Stimulated activated CD4-positive, alpha-beta T cell treated with anti-CD3 and anti-CD28 coated beads, Interleukin-2, amount 100 ng/mL, for 4 hours (primary cell): ENCODE measurements at places on chromosomes 2 and 18.

DNA sequence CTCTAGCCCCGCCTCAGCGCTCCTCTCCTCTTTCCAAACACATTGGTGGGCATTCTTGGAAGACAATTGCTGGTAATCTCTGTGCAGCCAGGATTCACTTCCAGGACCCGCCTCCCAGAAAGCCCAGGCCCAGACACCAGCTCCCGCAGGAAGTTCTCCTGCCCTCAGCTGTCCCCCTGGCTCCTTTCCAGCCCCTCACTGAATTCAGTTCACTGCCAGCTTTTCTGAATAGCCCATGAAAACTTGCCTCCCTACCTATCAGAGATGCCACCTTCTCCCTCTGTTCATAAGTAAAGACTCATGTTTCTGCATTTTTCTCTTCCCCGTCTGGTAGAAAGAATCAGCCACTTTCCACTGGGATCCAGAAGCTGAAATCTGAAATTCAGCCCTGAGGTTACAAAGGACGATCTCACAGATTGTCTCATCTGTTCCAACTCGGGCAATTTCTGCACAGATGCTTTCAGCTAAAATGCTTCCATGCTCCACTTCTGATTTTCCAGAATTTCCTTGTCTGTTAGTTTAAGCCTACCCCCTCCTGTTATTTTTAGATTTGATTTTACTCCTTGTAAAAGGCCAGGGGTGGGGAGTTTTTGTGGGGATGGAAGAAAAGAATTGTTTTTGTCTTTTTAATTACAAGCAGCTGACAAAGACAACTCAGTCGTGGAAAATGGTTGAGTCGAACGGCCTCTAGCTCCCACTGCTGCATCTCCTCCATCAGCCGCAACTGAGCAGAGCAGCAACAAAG, 98.1 kb downstream of the SP3 start:
- DNase-seq, result no peak

DNA sequence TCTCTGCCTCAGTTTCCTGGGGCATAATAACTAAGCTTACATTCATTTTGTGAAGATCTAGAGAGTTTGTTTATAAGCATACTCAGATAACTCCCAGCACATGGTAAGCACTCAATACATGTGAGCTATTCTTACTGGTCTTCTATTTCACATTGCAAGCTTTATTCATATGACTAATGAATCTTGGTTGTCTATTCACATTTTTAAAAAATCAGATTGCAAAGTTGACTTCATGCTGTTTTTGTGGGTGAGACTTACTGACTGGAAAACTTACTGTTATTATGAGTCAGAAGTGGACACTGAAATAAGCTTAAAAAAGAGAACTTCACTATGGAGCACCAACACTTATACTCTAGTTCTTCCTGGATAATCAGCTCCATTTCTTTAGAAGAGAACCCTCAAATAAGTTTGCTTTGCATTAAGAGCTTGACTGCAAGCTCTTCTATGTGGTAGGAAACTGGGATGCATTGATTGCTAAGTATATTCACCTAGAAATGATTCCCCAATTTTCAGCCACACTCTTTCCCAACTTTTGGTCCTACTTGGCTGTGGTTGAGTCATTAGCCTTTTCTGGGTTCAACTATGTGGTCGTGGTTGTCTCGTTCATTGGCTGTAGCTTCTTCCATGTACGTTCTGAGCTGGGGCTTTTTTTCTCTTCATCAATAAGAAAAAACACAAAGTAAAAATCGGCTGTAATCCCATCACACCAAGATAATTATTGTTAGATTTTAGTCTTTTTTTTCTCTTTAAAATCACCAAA, 29.5 kb upstream of the RBMS1 start:
- no peak for DNase-seq

DNA sequence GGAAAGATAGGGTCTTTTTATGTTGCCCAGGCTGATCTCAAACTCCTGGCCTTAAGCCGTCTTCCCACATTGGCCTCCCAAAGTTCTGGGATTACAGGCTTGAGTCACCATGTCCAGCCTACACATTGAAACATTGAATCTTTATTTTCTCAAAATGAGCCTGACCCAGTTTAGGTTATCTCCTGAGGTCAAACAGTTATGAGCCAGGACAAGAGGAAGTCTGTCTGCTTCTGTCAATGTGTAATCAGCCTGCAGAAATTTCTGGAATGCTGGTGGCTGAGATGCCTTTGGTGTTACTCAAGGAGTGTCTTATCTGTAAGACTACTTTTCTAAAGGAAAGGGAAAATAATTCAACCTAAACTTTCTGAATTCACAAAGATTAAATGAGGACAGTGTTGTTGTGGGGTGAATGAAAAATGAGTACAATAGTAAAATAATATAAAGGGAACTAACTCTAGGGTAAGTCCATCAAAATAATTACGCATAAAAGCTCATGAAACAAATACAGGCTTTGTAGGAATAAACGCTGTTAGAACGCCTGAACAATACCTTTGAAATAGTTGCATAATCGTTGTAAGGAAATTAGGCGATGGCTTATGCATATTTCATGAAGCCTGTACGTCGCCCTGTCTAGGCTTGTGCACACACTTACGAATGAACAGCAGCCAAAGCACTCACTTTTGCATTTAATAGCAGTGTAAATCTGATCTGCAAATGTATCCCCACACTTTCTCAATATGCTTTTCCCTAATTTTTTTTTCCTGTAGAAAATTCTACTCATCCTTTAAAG, 260.8 kb downstream of the RDH14 start:
- no peak for DNase-seq

DNA sequence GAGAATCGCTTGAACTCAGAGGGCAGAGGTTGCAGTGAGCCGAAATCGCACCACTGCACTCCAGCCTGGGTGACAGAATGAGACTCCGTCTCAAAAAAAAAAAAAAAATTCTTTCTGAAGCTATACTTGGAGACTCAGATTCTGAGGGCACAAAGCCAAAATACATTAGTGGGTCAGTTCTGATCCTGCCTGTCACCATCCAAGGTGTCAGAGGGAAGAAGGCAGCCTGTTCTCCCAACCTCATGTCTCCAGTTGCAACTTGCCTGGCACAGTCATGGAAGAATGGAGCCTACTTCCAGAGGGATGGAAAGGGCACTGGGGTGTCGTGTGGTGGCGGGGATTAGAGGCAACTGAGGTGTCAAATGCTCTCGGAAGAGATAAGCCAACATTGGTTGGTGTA, 104.8 kb upstream of the GATA6 start:
- DNase-seq, result no peak

- DNase-seq, result no peak
Measured at GRCh38 chr2:194214192-194214591, 1442.8 kb upstream of the SLC39A10 start.

GRCh38 chr2:179543361-179543901, 278.8 kb upstream of the SESTD1 start:
- no peak for DNase-seq

- DNase-seq, result no peak
Measured at GRCh38 chr18:38635709-38636430, 1070.3 kb upstream of the CELF4 start.

DNA sequence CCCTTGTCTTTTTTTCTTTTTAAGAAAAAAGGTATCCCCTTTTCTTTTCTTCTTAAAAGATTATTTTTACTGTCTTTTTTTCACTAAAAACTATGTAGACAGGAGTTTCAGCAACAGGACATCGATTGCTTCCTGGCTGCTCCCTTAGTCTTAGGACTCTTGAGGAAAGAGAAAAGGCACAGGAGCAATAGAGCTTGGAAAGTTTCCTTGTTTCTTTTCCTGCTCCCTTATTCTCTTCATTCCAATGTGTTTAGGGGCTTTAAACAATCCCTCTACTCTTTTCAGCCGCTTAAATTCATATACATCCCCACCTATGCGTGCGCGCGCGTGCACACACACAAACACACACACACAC, 225.9 kb upstream of the FBXO11 start:
- no peak for DNase-seq

- DNase-seq, result no peak
Measured at GRCh38 chr18:47418746-47419145, 167.3 kb upstream of the SKOR2 start.

- no peak for DNase-seq
Measured at GRCh38 chr2:106830191-106830590, 55.8 kb downstream of the ST6GAL2 start.

- DNase-seq, result no peak
Measured at GRCh38 chr2:69817729-69818501, 11.5 kb upstream of the GMCL1 start.

- peak; percentile 72 for DNase-seq
Measured at GRCh38 chr2:96951125-96951654, 35.2 kb downstream of the FAM178B start.

DNA sequence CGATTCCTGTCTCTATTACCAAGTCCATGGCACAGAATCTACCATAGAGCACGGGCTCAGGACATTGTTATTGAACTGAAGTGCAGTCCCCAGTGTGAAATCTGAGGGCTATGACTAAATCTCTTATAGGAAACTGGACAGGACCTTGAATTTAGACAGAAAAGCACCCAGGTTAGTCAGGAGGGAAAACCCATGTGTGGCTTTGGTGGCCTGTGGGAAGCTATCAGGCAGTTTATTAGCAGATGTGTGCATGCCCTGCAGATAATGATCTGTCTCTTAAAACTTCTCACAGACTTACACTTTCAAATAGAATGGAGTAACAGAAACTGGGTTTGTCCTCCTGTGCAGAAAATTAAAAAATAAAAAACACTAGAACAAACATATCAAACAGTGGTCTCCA, 610.0 kb upstream of the RAB6C start:
- no peak for DNase-seq

DNA sequence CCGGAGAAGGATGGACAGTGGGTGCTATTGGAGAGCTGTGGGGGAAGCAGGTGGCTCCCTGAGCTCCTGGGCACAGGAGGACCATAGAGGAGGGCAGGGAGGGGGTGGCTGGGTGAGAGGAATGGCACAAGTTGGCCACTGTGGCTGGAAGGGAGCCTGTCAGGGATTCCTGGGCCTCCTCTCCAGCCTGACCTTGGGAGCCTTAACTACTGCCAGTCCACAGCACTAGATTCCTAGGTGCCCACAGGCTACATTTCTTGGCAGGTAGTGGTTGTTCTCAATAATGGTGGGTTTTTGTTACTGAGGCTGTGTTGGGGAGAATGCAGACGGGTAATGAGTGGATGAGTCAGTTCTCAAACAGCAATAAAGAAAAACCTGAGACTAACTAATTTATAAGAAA, 26.0 kb downstream of the EFHD1 start:
- no peak for DNase-seq

GRCh38 chr2:39881494-39881893, 102.4 kb upstream of the THUMPD2 start:
- no peak for DNase-seq

GRCh38 chr2:75994759-75995158, 284.0 kb upstream of the GCFC2 start:
- DNase-seq, result no peak

DNA sequence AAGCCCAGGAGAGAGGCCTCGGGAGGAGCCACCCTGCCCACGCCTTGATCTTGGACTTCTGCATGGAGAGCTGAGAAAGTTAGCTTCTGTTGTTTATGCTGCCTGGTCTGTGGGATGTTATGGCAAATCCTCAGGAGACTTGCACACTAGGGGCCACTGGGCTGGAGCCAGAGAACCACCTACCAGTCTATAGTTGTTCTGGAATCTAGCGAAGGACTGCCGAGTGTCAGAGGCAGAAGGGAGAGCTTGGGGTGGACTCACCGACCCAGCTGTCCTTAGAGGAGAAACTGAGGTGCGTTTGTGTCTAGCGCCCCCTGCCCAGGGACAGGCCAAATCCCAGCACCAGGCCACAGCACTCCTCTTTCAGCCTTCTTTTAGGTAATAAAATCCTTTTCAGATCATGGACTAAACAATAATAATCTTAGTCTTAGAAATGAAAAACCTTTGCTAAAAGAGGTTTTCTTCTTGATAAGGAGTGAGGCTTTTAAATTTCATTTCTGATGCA, 398.7 kb upstream of the SALL3 start:
- no peak for DNase-seq

- no peak for DNase-seq
Measured at GRCh38 chr2:198499539-198499938, 695.1 kb downstream of the PLCL1 start.

GRCh38 chr2:228548230-228548629, 366.7 kb upstream of the SPHKAP start:
- DNase-seq, result no peak

- no peak for DNase-seq
Measured at GRCh38 chr2:205678541-205679142, 3.7 kb upstream of the NRP2 start.

DNA sequence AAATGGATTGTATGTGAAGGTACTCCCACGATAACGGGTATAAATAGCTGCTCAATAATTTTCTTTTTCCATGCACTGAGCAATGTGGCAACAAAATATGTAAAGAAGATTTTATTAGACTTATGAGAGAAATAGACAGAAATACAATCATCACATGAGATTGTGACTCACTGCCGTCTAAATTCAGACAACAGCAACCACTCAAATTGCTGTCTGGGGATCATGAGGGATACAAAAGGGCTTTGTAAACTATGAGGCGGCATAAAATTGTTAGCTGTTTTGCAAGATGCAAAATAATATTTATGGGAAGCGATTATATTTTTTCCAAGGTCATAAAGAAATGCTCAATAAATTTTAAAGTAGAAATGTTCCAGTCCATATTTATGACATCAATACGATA, 259.1 kb upstream of the AGAP1 start:
- DNase-seq, result no peak

- no peak for DNase-seq
Measured at GRCh38 chr18:5842653-5843052, 52.7 kb downstream of the TMEM200C start.

DNA sequence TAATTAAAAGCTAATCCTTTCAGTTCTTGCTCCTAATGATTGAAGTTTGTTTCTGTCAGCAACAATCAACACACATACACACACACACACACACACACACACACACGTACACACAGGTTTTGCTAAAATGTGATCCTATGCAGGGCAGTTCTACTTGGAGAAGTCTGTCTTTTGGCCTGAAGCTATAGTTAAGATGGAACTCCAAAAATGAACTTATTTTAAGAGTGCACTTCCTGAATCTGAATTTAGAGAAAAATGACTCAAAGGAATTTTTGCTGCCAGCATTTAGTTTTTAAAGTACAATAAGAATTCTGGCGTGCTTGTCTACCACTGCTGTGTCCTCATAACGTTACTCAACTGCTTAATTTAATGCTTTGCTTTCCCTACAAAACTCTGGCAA, 6.6 kb downstream of the GALNT5 start:
- DNase-seq, result no peak

DNA sequence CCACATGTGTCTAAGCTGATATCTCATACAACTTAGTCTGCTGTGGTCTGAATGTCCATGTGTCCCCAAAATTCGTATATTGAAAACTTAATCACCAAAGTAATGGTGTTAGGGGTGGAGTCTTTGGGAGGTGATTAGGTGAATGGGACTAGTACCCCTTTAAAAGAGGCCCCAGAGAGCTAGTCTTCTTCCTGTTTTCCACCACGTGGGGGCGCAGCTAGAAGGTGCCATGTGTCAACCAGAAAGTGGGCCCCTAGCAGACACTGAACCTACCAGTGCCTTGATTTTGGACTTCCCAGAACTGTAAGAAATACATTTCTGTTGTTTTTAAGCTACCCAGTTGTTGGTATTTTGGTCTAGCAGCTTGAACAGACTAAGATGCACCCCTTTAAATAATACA, 86.6 kb downstream of the ASB1 start:
- no peak for DNase-seq

GRCh38 chr2:120520929-120521912, 175.3 kb downstream of the INHBB start:
- DNase-seq, result no peak
